Karpas-422 (cell line): ENCODE measurements at places on chromosomes 2 and 18. TPM values are rescaled to one million over a fixed set of nuclear protein-coding genes. Genes with fewer than 3 reads are reported as not detected.

DNA sequence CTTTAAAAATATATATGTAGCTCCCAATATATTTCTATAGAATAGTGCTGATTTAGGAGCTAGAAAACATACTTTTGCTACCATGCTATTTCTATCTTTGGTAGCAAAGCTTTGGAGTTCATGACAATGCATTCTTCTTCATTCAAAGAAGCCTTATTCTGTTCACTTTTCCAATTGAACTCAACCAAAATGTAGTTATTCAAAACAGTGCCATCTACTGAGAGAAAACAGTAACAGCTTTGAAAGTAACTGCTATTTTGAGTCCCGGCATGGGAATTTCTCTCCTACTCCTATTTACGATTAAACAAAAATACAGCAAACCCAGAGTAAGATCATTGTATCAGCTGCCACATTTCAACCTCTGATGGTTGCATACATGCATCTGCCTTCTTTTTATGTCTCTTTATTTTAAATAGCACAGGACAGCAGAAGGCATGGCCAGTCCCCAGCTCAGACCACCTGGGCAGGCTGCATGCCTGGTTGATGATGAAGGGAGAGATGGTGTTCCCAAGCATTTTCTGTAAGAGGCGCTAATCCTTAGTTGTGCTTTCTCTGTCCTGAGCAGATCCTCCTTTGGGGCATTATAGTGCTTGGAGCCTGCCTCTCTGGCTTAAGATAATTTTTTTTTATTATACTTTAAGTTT lies 69.7 kb upstream of the SULT1C3 start:
- no peak overlapping the region for H3K27ac ChIP-seq
- no peaks in the 10 kb centered on the region for H3K27me3 ChIP-seq
- DNase-seq = peak; percentile 58
- H3K36me3 ChIP-seq = no peaks in the 10 kb centered on the region
- H3K4me3 ChIP-seq = no peak overlapping the region
- H3K4me1 ChIP-seq = no peaks in the 10 kb centered on the region

DNA sequence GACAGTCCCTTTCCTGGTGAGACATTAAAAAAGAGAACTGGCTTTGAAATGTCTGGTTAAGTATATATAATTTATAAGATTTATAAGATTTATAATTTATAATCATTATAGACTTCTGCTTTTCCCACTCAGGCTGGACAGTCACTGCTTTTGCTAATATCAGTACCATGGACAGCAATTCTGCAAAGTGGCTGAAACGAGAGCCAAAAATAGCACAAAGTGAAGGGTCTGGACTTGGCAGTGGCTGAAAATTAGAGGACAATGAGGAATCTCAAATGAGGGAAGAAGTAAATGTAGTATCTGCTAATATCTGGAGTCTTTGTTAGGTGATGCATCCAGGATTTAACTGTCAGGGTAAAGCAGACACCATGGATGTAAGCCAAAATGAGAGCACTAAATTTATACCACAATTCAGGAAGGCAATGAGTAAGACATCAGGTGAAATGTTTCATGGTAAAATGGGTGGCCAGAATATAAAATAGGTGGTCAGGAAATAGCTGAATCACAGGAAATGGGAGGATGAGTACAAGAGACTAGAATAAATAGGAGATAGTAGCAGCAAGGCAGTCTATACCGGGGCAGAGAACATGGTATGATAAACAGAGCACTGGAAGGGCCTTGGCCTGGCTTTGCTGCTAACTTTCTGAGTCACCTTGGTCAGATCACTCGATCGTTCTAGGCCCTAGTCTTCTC lies 39.6 kb upstream of the BOD1L2 start:
- no peak overlapping the region for H3K4me3 ChIP-seq
- H3K4me1 ChIP-seq = no peaks in the 10 kb centered on the region
- no peak overlapping the region for H3K27ac ChIP-seq
- peak; percentile 59 for DNase-seq
- H3K27me3 ChIP-seq = no peaks in the 10 kb centered on the region
- H3K36me3 ChIP-seq = no peaks in the 10 kb centered on the region

GRCh38 chr2:23615216-23616020 lies 230.4 kb downstream of the KLHL29 start:
- H3K36me3 ChIP-seq = no peaks in the 10 kb centered on the region
- DNase-seq = no peak
- no peaks in the 10 kb centered on the region for H3K27me3 ChIP-seq

GRCh38 chr18:12328179-12328823 lies 20.3 kb downstream of the TUBB6 start:
- DNase-seq = peak; percentile 63
- peaks cover 27% of the 10 kb centered on the region; the same call in 1 of the 2 replicates for H3K36me3 ChIP-seq

DNA sequence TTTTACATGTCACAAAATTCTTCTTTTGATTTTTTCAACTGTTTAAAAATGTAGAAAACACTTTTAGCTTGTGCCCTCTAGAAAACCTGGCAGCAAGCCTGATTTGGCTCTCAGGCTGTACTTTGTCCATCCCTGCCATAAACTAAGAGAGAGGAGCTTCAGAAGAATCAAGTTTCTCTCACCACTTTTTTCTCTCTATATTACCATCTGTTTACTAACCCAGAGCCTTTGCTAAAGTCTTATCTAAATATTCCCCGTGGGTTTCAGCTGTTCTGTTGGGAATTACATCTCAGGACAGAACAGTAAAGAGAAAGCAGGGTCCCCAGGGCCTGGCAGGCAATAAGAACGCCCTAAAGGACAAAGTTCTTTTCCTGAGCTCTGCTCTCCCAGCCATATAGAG lies 409.1 kb upstream of the CRIM1 start:
- no peaks in the 10 kb centered on the region for H3K36me3 ChIP-seq
- no peak overlapping the region for H3K27ac ChIP-seq
- H3K27me3 ChIP-seq = no peaks in the 10 kb centered on the region
- no peak overlapping the region for H3K4me3 ChIP-seq
- no peaks in the 10 kb centered on the region for H3K4me1 ChIP-seq
- no peak for DNase-seq

GRCh38 chr18:35141567-35142274 lies 99.1 kb upstream of the ZNF397 start:
- no peaks in the 10 kb centered on the region for H3K27me3 ChIP-seq

GRCh38 chr2:239727182-239727775 lies 297.9 kb downstream of the NDUFA10 start:
- H3K4me3 ChIP-seq = no peak overlapping the region
- no peak for DNase-seq
- H3K27me3 ChIP-seq = no peaks in the 10 kb centered on the region
- no peaks in the 10 kb centered on the region for H3K36me3 ChIP-seq
- no peaks in the 10 kb centered on the region for H3K4me1 ChIP-seq

- H3K4me1 ChIP-seq = peaks cover 40% of the 10 kb centered on the region
- H3K27me3 ChIP-seq = 0 out of 2 replicates have a peak, but pooled peaks cover 2% of the 10 kb centered on the region
- DNase-seq = peak; percentile 52
Observed at GRCh38 chr2:207165121-207166038, at the start of gene KLF7. Gene KLF7, minus strand, starts transcription at chr2:207165948. Its CDS starts 380 bp downstream, at chr2:207165568.

- H3K4me3 ChIP-seq = no peak overlapping the region
- H3K27ac ChIP-seq = no peak overlapping the region
Observed at GRCh38 chr2:59885541-59885940, 667.9 kb downstream of the BCL11A start.

DNA sequence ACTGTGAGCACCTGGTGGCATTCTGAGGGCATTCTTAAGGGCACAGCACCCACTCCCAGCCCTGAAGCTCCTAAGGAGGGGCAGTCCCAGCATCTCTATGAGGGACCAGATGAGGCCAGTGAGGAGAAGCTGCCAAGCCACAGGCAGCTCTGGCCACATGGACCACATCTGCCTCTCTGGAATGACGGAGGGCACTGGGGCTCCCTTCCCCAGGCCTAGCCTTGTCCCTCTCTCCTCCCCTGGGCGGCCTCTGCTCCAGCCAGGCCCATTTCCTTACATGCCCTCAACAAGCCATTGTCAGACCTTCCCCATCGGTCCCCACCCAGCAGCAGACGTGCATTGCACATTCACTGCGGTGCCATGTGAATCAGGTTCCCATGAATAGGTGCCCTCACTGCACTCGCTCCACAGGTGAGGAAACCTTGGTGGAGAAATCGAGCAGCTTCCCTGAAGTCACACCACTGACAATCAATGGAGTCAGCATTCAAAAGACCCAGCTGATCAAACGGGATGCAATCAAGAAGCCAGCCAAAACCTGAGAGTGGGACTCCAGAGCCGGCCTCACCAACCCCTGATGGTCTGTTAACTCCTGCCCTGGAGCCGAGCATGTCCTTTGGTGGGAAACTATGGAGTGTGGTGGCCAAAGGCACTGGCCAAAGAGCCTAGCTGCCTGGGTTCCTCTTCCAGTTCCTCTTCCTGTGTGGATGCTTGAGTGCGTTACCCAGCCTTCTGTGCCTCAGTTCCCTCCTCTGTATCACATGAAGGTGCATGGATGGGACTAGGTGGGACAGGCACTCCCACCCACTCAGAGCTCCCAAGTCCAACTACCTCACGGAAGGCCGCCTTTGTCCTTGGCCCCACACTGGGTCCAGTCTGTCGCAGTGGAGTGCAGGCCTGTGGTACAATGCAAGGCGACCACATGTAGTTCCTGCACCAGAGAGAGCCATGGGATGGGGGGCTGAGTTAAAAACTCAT lies 147.3 kb downstream of the ZFP36L2 start:
- no peak overlapping the region for H3K4me3 ChIP-seq
- H3K27me3 ChIP-seq = no peaks in the 10 kb centered on the region
- no peaks in the 10 kb centered on the region for H3K36me3 ChIP-seq
- no peak for DNase-seq
- no peaks in the 10 kb centered on the region for H3K4me1 ChIP-seq

- no peaks in the 10 kb centered on the region for H3K36me3 ChIP-seq
- H3K4me1 ChIP-seq = no peaks in the 10 kb centered on the region
- no peaks in the 10 kb centered on the region for H3K27me3 ChIP-seq
Observed at GRCh38 chr2:119718501-119719260, 39.7 kb downstream of the TMEM177 start.

- H3K4me1 ChIP-seq = peaks cover 17% of the 10 kb centered on the region
- no peak overlapping the region for H3K27ac ChIP-seq
- no peaks in the 10 kb centered on the region for H3K27me3 ChIP-seq
- no peak for DNase-seq
Observed at GRCh38 chr2:36951574-36951973, 14.8 kb downstream of the STRN start.

DNA sequence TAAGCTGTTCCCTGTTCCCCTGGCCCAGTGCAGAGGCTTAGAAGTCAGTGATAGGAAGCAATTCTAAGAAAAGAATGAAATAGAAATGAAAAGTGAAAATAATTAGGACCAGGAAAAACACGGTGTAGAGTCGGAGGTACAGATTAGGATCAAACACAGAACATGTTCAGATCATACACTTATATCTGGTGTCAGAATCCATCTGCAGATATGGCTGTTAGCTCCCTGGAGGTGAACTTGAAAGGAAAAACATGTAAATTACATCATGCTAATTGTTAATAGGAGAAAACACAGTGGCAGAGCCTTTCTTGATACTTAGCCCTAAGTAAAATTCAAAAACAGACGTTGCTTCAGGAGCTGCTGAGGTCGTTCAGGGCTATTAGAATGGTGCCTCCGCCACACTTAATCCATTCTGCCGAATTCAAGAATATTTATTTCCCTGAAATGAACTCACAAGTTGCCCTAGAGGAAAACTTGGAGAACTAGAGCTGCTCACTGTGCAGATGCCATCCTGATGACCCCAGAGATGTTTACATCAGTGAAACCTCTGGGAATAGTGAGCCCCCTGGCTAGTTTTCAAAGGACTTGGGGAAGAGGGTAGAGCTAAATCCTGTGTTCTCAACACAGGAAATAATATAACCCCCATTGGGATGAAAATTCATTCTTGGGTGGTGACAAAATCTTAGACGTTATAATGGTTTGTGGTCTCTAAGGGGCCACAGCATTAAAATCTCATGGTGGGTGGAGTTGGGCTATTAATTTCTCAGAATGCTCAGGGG lies 27.5 kb downstream of the LPIN1 start:
- H3K27me3 ChIP-seq = no peaks in the 10 kb centered on the region
- H3K4me3 ChIP-seq = no peak overlapping the region
- no peaks in the 10 kb centered on the region for H3K36me3 ChIP-seq
- no peak overlapping the region for H3K27ac ChIP-seq

DNA sequence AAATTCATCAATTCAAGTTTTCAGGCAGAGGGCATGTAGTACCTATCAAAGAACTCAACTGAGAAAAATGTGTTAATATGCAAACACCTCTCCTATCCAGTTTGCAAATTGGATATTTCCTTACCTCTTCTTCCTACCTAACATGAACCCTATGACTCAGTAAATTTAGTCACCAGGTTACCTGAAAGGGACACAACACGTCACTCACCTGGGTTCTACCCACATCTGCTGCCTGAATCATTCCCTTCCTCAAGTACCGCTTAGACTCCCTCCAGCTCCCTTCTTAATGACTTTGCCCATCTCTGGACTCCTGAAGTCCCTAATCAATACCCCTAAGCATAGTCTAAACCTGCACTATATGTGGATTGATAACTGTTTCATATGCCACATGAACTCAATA lies 10.4 kb downstream of the ANKRD44 start:
- peaks cover 69% of the 10 kb centered on the region for H3K4me1 ChIP-seq
- H3K27ac ChIP-seq = peak overlapping the region; percentile 36; the same call in 1 of the 2 replicates
- peaks cover 39% of the 10 kb centered on the region for H3K36me3 ChIP-seq
- DNase-seq = no peak
- H3K27me3 ChIP-seq = no peaks in the 10 kb centered on the region

- no peaks in the 10 kb centered on the region for H3K36me3 ChIP-seq
- H3K27ac ChIP-seq = no peak overlapping the region
- no peaks in the 10 kb centered on the region for H3K27me3 ChIP-seq
- H3K4me3 ChIP-seq = no peak overlapping the region
- no peaks in the 10 kb centered on the region for H3K4me1 ChIP-seq
- DNase-seq = no peak
Observed at GRCh38 chr2:239036819-239037558, 189.1 kb downstream of the TWIST2 start.

GRCh38 chr2:46170611-46171350 lies 126.4 kb upstream of the EPAS1 start:
- H3K27ac ChIP-seq = no peak overlapping the region
- no peaks in the 10 kb centered on the region for H3K4me1 ChIP-seq
- no peaks in the 10 kb centered on the region for H3K36me3 ChIP-seq
- no peaks in the 10 kb centered on the region for H3K27me3 ChIP-seq

- DNase-seq = no peak
- H3K27me3 ChIP-seq = no peaks in the 10 kb centered on the region
- no peak overlapping the region for H3K27ac ChIP-seq
- H3K4me3 ChIP-seq = no peak overlapping the region
- no peaks in the 10 kb centered on the region for H3K36me3 ChIP-seq
Observed at GRCh38 chr2:71174207-71174606, 43.8 kb downstream of the MPHOSPH10 start.

- H3K36me3 ChIP-seq = 0 out of 2 replicates have a peak, but pooled peaks cover 3% of the 10 kb centered on the region
- no peak overlapping the region for H3K27ac ChIP-seq
- no peak for DNase-seq
- no peak overlapping the region for H3K4me3 ChIP-seq
Observed at GRCh38 chr2:233413559-233414272, 59.4 kb downstream of the DGKD start.

CAPN14 gene
- total RNA-seq = 2.0 and 2.6 TPM in 2 replicates

RRM2 gene
- 22.6 and 24.8 TPM in 2 replicates for total RNA-seq

CHRNG gene
- not detected in 2 replicates for total RNA-seq

ERMN gene
- 5.8 and 8.2 TPM in 2 replicates for total RNA-seq

POTEI gene
- total RNA-seq = 0.87 TPM in 1 of 2 replicates, not detected in the other

SALL3 gene
- not detected in 2 replicates for total RNA-seq

GCG gene
- total RNA-seq = not detected in 2 replicates

DOK6 gene
- not detected in 2 replicates for total RNA-seq
